Ureter (tissue), 1 donor: ENCODE measurements at places on chromosomes 5 and 9. TPM values are rescaled to one million over a fixed set of nuclear protein-coding genes. Genes with fewer than 3 reads are reported as not detected.

DNA sequence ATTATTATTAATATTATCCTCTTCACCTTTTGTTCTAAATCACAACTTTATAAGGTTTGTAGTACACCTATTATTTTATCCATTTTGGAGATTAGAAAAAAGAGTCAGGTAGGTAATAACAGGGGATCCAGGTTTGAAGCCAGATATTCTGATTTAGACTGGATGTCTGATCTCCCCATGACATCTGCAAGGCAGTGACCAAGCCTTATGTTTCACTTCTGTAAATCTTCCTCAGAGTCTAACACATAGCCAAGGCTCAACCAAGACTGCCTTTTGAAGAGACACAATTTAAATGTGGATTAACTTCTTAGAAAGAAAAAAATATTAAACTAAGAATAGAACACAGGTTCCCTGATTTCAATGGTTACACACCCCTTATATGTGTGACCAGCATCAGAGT lies 44.2 kb downstream of the CETN3 start:
- no peak for DNase-seq

- DNase-seq, result no peak
These were observed 101.6 kb upstream of the SPRY4 start for GRCh38 chr5:142426129-142427014.

APBB3 gene
- total RNA-seq, result 31.9 TPM

GRCh38 chr5:118195211-118195610 lies 793.1 kb downstream of the DTWD2 start:
- no peak for DNase-seq

DNA sequence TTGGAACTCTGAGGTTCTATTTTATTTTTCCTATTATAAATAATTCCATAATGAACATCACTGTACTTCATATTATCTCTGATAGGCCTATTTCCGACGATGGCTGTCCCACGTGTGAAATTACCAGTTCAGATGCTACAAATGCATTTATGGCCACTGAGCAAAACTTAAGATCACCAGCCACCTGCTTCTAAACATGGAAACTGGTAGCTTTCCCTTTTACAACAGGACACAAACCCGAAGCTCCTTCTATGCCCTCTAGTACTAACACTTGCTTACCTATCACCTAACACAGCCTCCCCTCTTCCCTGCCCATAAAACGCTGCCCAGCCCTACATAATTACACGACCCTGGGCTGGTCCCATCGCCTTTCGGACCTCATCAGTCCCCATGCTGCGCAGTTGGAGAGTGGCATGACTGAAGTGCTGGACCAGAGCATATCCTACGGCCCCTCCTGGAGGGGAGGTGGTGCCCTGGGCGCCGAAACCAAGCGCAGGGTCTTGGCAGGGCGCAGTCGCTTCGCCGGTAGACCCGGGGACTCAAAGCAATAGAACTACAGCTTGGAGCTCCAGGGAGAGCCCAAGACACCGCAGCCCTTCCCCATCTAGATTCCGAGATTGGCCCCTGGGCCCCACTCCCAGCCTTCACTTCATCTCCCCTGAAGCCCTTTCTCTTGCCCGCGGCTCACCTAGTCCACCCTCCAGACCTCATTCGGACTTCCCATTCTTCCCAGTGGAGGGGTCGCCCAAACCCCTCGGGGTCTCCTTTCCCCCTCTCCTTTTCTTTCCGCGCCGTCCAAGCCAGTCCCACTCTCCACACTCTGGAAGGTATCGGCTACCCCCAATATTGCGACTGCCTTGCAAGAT lies 1.0 kb upstream of the SAP30L start:
- DNase-seq, result peak; percentile 45

DNA sequence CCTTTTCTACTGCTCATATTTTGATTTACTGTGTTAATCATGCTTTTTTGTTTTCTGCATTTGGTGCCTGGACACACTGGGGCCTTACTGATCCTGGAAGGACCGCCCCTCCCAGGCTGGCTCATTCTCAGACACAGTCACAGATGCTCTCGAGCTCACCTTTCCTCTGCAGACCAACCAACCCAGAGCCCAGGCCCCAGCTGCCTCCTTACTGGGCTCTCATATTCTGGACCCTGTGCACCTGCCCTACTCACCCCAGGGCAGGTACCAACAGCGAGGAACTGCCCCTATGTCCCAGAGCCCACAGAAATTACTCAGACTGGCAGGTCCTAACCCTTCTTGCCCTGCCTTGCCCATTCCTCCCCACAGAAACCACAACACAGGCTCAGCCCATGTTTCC lies 6.6 kb upstream of the OR2V2 start:
- no peak for DNase-seq

CDX1 gene
- not detected for total RNA-seq

IL17B gene
- not detected for total RNA-seq

DNA sequence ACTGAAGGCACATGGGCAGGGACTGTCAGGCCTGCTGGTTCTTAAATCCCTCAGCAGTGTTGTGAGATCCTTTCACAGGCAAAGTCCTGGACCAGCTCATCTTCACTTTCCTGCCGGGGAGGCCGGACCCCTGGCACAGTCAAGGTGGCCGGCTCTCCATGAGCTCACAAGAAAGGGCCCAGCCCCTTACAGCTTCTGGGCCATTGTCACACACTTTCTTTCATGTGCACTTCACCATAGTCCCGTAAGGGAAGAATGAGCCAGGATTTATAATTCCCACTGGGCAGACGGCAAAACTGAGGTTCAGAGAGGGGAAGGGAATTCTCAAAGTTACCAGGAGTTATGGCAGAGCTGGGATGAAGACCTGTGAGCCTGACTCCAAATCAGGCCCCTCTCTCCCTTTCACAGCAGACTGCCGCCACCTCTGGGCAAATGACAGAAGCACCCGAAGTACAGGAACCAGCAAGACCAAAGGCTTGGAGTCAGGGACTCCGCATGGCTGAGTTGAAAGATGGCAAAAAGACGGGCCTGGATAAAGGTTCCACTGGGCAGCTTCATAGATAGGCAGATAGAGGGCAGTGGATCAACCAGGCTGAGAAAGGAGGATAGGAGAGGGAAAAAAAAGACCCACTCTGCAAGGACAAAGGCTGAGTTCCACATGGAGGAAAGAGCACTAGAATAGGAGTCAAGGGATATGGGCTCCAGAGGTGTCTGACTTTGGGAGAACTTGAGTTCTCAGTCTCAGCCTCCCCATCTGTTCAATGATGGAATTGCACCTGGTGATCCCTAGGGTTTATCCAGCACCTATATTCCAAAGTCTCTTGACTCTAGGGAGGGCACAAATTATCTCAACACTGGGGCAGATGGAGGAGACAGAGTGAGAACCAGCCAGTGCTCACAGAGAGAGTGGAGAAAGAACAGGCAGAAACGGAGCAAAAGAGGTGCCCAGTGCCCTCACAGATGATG lies 128.7 kb downstream of the PAX5 start:
- DNase-seq, result no peak

- no peak for DNase-seq
These were observed 18.4 kb upstream of the DDX41 start for GRCh38 chr5:177535125-177535524.

- DNase-seq, result peak; percentile 55
These were observed 76.6 kb upstream of the TBCA start for GRCh38 chr5:77852514-77853352.

GRCh38 chr5:20524991-20525529 lies 537.1 kb upstream of the CDH18 start:
- no peak for DNase-seq

GRCh38 chr9:38671748-38672147 lies 48.2 kb downstream of the FAM240B start:
- no peak for DNase-seq

RANBP3L gene
- 8.1 TPM for total RNA-seq

DNA sequence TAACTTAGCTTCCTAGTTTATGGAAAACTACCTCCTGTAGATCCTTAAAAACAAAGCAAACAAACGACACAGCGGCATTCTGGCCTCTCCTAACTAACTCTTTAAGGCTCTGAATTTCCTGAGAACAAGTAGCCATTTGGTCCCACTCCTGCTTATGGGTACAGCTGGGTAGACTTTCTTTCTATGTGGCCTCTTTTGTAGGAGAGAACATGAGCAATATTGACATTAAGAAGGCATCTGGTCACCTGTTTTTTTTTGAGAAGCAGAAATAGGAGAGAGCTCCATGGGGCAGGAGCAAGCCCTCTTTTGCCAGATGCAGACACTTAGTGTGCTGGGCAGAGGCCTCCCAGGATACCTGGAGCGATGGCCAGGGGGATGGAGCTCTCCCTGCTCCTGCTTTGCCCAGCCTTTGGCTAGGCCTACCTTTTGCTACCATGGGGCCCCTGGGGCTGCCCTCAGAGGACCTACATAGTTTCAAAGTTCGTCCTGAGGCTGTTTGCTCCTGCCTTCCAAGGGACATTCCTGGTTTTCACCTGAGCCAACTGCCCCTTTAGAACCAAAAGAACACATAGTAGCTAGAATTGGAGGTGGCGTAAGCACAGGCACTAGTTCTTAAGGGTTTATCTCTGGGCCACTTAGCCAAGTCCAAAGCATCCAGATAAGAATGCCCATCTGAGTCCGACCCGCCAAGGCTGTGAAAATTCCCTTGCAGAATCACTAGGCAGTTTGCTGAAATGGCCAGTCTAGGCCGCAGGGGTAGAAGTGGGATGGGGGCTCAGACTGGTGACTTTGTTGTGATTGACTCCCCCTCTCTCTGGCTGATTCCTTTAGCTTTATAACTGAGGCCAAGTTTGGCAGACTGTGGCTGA lies 2.4 kb upstream of the STC2 start:
- DNase-seq, result no peak

FOXD1 gene
- 1.1 TPM for total RNA-seq

DNA sequence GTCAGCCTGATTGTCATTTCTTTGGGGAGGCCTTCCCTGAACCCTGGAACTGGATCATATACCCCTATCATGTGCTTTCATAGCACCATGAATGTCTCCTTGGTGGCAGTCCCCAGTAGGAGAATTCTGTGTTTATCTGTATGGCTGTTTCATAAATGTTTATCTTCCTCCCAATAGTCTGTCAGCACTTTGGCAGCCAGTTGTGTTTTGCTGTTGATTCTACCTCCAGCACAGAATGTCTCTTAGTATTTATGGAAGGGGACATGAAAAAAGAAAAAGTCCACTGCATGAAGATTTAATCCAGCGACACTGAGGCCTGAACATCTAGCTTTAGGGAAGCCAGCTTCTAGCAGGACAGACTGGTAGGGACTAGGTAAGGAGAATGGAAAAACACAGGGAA lies 38.3 kb downstream of the GHR start:
- no peak for DNase-seq

GRCh38 chr9:71652480-71652879 lies 115.8 kb downstream of the CEMIP2 start:
- no peak for DNase-seq

- DNase-seq, result no peak
These were observed 267.5 kb upstream of the ITGA1 start for GRCh38 chr5:52520171-52520570.

GRCh38 chr9:75852746-75853145 lies 37.7 kb upstream of the PCSK5 start:
- no peak for DNase-seq

- DNase-seq, result peak; percentile 65
These were observed 66.7 kb downstream of the DAB2IP start for GRCh38 chr9:121718084-121718483.

DNA sequence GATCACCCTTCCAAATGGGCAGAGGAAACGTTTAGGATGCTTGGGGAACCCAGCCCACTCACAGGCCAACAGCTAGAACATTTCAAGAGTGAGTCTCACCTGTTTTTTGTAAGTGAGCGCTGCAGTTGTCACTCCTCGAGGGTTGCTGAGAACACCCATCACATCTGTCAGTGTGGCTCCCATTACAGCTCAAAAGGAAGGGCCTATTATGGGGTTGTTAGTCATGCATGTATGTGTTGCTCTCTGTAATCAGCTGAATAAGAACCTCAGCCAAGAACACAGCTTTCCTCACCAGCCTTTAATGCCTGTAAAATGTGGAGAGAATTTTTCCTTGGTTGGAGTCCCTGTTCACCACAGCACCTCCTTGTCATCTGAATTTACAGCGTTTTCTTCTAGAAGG lies 196.3 kb upstream of the KLF4 start:
- no peak for DNase-seq

DNA sequence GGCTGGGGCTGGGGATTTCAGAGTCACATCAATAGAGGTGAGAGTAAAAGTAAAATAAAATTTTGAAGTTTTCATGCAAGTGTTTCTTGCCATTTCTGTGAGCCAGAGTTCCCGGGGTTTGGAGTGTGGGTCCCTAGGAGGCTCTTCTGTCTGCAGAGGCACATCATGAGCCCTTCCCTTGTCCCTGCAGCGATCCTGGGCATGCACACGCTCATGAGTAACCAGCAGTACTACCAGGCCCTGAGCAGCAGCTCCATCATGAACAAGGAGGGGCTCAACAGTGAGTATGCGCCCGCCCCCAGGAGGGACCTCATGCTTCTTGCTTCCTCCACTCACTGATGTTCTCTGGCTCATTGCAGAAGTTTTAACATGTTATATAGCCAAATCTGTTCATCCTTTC lies 61.1 kb downstream of the TMOD1 start:
- DNase-seq, result no peak

DNA sequence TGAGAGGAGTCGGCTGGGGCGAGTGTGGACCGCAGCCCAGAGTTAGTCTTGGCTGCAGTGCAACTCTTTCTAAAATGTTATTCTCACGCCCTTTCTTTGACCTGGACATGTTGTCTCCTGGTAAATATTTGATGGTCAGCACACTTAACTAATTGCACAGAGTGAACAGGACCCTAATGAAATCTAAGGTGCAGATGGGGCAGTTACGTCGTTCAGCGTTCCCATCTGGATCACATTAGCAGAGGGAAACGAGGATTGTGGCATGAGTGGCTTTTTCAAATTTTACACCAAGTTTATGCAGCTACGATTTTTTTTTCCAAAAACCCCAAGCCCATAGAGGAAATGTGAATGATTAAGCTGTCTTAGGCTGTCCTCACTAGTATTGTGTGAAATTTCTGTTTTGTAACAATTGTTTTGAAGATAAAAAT lies 483 bp downstream of the C9orf85 start:
- DNase-seq, result no peak

TMEM215 gene
- total RNA-seq, result not detected

PCDHGB6 gene
- 8.2 TPM for total RNA-seq

PCDHA11 gene
- 0.57 TPM for total RNA-seq

GRCh38 chr5:109655841-109656240 lies 33.9 kb upstream of the MAN2A1 start:
- no peak for DNase-seq
